ENCODE measurements at places on chromosomes 3 and 15. TPM values are rescaled to one million over a fixed set of nuclear protein-coding genes. Genes with fewer than 3 reads are reported as not detected.

- no peak for ATAC-seq
Observed at GRCh38 chr3:68256635-68257223, 602.3 kb upstream of the SUCLG2 start.

- no peak for ATAC-seq
Observed at GRCh38 chr3:186724911-186725310, 7.8 kb downstream of the KNG1 start.

GRCh38 chr3:194396859-194397756 is 2.0 kb downstream of the GP5 start:
- peak; percentile 48 for ATAC-seq

GRCh38 chr15:68416158-68416535 is 15.8 kb downstream of the ITGA11 start:
- no peak for ATAC-seq

DNA sequence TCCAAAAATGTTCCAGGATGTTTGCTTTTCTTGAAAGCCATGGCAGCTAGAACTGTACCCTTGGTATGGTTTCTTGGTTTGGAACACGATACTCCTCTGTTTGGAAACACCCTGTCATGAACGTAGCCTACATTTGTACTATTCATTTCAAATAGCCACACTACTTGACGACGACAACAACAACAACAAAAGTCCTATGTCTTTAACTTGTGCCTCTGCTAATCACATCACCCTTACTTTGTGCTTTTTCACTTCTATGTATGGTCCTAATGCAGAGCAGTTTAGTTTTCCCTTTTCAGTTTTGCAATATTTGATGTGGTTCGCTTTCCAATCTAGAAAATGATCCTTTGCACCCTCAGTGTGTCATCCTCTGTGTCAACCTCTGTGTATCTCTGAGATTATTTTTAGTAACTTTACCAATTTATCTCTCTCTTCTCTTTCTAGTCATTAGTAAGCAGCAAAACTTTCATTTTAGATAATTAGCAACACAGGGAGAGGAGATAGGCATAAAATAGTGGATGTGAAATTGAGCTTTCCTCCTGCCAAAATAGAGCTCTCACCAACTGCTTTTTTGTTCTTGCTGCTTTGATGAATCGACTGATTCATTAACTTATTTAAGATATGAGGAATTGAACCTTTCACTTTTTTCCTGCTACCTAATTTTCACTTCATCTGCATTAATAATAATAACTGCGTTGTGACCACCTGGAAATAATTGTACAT is 44.1 kb upstream of the TP63 start:
- ATAC-seq = peak; percentile 97

DNA sequence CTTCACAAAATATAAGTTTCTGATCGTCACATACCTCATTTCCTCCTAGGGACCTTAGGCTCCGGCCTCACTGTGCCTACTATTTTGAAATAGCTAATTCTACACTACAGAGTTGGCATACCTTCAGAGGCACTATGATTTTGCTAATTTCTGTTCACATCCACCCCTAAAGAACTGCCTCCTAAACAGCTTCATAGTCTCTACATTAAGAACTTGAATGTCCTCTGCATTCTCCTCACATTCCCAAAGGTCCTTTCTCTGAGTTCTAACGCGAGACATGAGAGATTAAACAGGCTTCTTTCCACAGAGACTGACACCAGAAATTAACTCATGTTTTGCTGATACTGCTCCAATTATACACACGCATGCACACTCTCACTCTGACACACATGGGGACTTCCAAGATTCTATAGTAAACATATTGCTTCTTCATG is 75.5 kb downstream of the DLG1 start:
- peak; percentile 88 for ATAC-seq

DNA sequence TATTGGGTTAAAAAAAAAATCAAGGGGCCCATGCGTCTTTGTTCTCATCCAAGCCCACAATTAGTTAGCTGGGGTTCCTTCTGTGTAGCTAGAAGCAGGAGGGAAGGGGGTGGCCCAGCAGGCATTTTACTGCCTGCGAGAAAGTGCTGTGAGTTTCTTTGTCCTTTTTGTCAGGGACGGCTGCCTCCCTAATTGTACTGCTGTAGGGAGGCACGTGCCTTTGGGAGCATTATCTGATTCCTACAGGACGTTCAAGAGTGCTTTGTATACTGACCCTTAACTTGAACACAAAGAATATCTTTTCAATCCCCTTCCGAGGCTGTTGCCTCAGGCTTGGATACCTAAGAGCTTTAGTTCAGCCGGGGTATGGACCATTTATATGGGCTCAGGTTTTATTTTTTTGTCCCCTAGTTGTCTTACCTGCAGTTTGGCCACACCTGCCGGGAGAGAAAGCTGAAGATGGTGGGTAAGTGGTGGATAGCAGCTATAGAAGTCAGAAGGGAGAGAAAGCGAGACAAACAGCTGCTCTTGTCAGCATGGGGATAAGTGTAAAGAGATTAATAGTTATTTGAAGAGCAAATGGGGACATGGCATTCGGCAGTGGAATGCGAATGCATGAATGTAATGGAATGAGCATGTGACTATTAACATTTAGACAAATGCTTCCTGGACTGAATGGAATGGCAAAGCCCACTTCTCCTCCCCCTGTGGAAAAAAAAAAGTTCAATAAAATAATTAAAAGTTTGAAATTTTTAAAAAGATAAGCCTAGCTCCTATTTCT is 175.2 kb downstream of the TP63 start:
- ATAC-seq = no peak

DNA sequence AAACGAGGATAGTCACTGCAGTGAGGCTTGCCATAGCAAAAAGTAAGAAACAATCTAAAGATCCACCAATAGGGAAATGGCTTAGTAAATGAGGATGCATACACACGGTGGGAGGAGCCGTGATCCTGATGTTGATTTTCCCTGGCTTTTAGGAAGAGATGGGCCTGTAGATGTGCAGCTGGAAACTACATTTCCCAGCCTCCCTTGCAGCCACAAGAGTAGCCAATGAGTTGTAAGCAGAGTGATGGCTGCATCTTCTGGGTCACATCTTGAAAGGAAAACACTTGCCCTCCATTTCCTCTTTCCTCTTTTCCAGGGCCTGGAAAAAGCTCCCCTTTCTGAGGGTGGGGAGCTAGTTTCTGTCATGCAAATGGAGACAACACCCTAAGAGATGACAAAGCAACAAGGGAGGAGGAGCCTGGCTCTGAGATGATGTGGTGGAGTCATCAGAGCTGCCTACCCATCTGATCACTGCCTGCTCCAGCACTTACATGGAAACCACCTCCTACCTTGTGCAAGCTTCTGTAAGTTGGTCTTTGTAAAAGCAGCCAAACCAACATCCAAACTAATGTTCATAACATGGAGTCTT is 139.1 kb downstream of the TLE3 start:
- no peak for ATAC-seq

- ATAC-seq = no peak
Observed at GRCh38 chr3:8420612-8421011, 81.0 kb upstream of the LMCD1 start.

GRCh38 chr3:71360764-71361163 is 222.8 kb downstream of the FOXP1 start:
- ATAC-seq = peak; percentile 68

The ESYT3 gene
- total RNA-seq = 0.37 TPM

The HACL1 gene
- total RNA-seq = 26.6 TPM

The CKMT1A gene
- total RNA-seq = 0.28 TPM

The MAGEL2 gene
- not detected for total RNA-seq
